ENCODE measurements at places on chromosomes 7 and 10.

DNA sequence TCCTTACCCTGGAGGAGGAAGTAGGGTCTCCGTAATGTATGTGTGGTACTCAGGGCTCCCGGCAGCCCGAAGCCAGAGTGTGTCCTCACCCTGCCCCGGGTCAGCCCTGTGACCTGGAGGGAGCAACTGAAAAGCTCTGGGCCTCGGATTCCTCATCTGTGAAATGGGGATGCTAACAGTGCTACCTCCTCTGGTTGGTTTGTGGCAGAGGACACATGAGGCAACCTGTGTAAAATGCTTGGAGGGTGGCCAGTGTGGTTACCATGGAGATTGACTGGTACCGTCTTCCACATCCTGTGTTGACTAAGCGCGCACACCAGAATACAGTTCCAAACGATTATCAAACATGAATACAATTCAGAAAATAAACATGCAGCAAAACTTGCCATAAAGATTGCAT is 163.8 kb upstream of the KLF6 start:
- no peak for DNase-seq

DNA sequence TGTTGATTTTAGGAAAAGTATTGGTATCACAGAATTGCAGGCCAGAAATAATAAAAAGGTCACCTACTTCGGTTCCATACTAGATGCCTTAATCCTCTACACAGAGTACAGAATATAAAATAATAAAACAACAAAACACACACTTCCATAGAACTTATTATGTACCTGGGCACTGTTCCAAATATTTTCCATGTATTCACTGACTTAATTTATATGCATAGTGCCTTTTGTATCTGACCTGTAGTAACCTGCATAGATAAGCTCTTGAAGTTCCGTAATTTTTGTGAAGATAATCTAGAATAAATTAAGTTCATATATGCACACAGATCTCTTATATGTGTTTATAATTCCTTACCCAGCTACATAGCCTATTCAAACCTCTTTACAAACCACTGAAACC is 78.3 kb downstream of the RAPGEF5 start:
- DNase-seq, result no peak

- DNase-seq, result no peak
These were observed 1.7 kb upstream of the TBATA start for GRCh38 chr10:70786799-70787415.

GRCh38 chr7:90111-91063 is 102.0 kb upstream of the FAM20C start:
- no peak for DNase-seq

DNA sequence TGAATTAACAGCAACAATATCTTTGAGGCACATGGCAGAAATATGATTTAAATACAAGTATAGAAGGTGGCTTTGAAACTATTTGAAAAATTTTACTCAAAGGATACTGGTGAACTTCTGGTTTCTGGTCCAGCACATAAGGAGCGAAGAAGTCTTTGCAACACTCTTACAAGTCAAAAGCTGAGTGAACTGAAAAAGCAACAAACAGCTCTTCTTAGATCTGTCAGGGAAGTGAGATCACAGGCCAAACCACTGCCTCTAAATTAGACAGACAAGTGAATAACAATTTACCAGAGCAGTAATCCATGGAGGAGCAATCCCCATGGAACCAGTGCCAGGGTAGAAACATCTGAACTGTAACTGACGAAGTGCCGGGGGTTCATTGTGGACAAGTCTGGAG is 9.6 kb upstream of the VWC2 start:
- DNase-seq, result no peak

DNA sequence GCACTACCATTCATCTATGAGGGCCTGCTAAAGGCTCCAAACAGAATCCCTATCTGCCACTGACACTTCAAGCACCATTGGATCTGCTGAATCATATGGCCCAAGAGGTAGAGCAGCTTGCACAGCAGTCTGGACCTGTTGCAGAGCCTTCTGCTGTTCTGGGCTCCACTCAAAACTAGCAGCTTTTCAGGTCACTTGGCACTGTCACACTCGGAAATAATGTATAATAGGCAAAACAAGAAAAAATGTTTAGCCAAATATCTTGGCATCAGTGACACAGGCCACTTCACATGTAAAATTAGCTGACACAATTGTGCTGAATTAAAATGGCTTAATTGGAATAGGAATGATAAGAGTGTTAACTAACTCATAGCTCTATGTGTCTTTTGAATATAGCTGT is 1182.9 kb upstream of the LRRTM3 start:
- no peak for DNase-seq

DNA sequence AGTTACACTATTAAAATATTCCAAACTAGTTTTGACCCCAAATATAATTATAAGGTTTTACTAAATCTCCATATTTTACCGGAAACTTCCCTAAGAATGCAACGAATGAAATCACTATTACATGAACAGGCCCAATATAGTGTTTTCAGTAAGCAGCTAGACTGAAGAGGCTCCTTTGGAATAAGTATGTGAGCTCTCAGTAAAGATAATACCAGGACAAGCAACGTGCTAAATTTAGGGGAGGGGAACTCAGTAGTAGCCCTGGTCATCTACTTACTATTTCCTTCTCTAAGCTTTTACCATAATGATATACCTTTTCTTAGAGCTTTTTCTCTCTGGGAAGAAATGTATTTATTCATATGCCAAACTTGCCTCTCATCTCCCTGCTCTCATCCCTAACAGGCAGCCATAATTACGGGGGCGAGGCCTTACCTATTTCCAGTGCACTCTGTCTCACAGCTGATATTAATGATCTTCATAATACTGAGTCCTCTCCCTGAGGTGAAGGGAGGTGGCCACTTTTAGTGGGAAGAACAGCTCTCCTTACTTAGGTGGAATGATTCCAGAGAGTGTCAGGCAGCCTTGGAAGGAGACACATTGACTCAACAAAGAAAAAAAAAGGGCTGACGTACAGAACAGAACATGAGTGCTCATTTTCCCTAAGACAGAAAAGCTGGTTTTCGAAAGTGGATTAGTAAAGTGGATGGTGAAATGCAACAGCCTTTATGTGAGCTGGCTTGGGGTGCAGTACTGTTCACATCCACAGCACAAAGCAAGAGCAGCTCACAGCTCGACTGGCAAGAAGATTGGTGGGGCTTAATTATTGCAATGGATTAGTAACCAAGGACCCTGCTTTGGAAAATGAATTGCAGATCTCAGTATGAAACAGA is 165.4 kb downstream of the GLI3 start:
- no peak for DNase-seq

- no peak for DNase-seq
These were observed 588.5 kb downstream of the TNS3 start for GRCh38 chr7:46993396-46993795.
